A549 treated with GW870086 at 1 μM for 4 hours (cell line): ENCODE measurements at places on chromosomes 1 and 21. TPM values are rescaled to one million over a fixed set of nuclear protein-coding genes. Genes with fewer than 3 reads are reported as not detected.

Gene ZNF695
- 2.3 to 3.3 TPM (median 2.9 TPM) in 5 replicates for total RNA-seq

Gene FAM177B
- not detected in 5 replicates for total RNA-seq

Gene CZIB
- 28.7 to 32.7 TPM (median 29.8 TPM) in 5 replicates for total RNA-seq

Gene C1orf210
- not detected in 5 replicates for total RNA-seq

Gene KCNT2
- 0.06 to 0.07 TPM (median 0.07 TPM) in 4 of 5 replicates, not detected in the other for total RNA-seq

Gene ATP5PB
- total RNA-seq, result 241 to 261 TPM (median 249 TPM) in 5 replicates

Gene NBPF20
- 2.9 to 3.6 TPM (median 3.2 TPM) in 5 replicates for total RNA-seq

Gene RUNX3
- total RNA-seq, result 4.4 to 6.8 TPM (median 5.3 TPM) in 5 replicates

Gene NR0B2
- total RNA-seq, result not detected in 5 replicates

Gene KRTAP11-1
- total RNA-seq, result not detected in 5 replicates

Gene VSIG8
- total RNA-seq, result not detected in 5 replicates

Gene CELA2B
- 0.22 TPM in 1 of 5 replicates, not detected in the others for total RNA-seq

Gene CRP
- not detected in 5 replicates for total RNA-seq

Gene SEMA6C
- 0.91 to 2.9 TPM (median 1.8 TPM) in 5 replicates for total RNA-seq

Gene HLX
- 3.1 to 5.5 TPM (median 3.8 TPM) in 5 replicates for total RNA-seq

Gene KRTAP7-1
- total RNA-seq, result not detected in 5 replicates

Gene NBPF4
- 0.05 to 0.14 TPM (median 0.14 TPM) in 3 of 5 replicates, not detected in the others for total RNA-seq

Gene S100A7A
- total RNA-seq, result not detected in 5 replicates

Gene NLRP3
- not detected in 5 replicates for total RNA-seq

Gene SPRR5
- not detected in 5 replicates for total RNA-seq

Gene RGS13
- not detected in 5 replicates for total RNA-seq

Gene KANK4
- total RNA-seq, result 0.26 to 0.74 TPM (median 0.64 TPM) in 5 replicates

Gene CD1E
- not detected in 5 replicates for total RNA-seq

Gene CFHR5
- total RNA-seq, result not detected in 5 replicates

Gene CACNA1S
- total RNA-seq, result not detected in 5 replicates

Gene OPRD1
- total RNA-seq, result 0.02 TPM in 3 of 5 replicates, not detected in the others

Gene FCRL6
- total RNA-seq, result not detected in 5 replicates

Gene F13B
- 0.06 to 0.09 TPM (median 0.08 TPM) in 3 of 5 replicates, not detected in the others for total RNA-seq

Gene FABP3
- total RNA-seq, result not detected in 5 replicates
